Osteocyte (in vitro differentiated cells): ENCODE measurements at places on chromosomes 12 and 14.

GRCh38 chr12:124518051-124518932 lies 49.1 kb downstream of the NCOR2 start:
- peak; percentile 98 for DNase-seq

GRCh38 chr14:34228650-34228976 lies 233.4 kb downstream of the SPTSSA start:
- no peak for DNase-seq

- DNase-seq, result no peak
These were observed 83.8 kb upstream of the CLEC14A start for GRCh38 chr14:38339696-38340095.

GRCh38 chr14:85752175-85752574 lies 222.2 kb downstream of the FLRT2 start:
- no peak for DNase-seq

DNA sequence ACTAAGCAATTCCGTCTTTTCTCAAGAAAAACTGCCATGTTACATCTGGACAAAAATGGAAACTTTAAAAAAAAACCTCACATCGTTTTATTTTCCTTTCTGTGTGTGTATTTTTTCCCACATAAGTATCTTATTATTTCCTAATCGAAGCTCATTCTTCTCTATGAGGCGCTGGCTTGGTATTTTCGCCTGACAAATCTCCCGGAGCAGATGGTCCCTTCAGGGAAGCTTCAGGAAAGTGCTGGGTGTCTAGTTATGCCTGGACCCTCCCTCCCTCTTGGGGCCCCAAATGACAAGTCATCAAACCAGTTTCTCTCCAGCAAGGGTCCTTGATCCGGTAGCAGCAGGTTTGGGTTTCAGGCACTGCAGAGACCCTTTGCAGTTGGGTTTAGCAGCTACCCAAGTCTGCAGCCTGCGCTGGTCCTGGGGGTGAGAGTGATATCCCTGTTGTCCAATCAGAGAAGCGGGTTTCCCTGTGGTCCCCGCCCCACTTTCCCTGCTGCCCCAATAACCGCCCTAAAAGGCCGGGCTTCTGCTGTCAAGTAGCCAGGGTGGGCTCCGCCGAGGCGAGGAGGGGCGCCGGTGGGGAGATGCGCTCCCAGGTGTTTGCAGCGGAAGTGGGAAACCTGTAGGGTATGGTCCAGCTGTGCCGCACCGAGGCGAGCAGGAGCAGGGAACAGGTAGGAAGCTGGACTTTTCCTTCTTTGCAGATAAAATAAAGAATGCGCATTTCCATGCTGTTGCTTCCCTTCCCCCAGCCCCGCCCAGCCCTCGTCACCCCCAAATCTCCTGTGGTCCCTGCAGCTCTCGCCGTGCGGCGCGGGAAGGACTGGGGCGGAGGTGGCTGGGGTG lies at the start of gene CNTN1:
Gene CNTN1 (plus strand): TSS at position 527 of the 852 bp plus-strand sequence.
- no peak for DNase-seq

- no peak for DNase-seq
These were observed 73.2 kb downstream of the MYRFL start for GRCh38 chr12:69898236-69898635.

DNA sequence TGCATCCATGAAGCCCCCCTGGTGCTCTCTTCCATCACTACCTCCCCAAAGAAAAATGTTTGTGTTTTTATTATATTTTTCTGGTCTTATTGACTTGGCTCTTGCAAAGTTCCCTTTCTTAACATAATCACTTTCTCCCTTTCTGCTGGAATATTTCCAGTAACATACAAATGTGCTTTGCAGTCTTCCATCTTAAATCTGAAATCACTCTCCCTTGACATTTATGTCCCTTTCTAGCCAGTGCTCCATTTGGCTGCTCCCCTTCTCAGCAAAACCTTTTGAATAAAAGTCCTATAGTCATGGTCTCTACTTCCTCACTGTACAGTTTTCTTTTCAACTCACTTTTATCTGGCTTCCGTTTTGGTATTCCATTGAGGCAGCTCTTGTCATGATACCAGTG lies 118.8 kb downstream of the SNAPC1 start:
- DNase-seq, result no peak
